ENCODE measurements at places on chromosomes 16 and 17. TPM values are rescaled to one million over a fixed set of nuclear protein-coding genes. Genes with fewer than 3 reads are reported as not detected.
A peak's percentile ranks its signal among the peaks of the same experiment; 100 is the strongest.

TNP2 gene
- not detected for total RNA-seq

- no peak for DNase-seq
These were observed 21.6 kb downstream of the SPNS2 start for GRCh38 chr17:4520060-4520893.

- no peak for DNase-seq
These were observed 26.1 kb downstream of the FAM222B start for GRCh38 chr17:28816540-28816939.

GRCh38 chr16:89317101-89317671 is 99.7 kb downstream of the ZNF778 start:
- DNase-seq = no peak

GRCh38 chr16:648781-649589 is at the start of gene WDR90:
WDR90 (plus strand) TSS chr16:649365; CDS start chr16:649417, 52 bp downstream.
- peak; percentile 93 for DNase-seq

TTLL6 gene
- total RNA-seq = 0.81 TPM

DNA sequence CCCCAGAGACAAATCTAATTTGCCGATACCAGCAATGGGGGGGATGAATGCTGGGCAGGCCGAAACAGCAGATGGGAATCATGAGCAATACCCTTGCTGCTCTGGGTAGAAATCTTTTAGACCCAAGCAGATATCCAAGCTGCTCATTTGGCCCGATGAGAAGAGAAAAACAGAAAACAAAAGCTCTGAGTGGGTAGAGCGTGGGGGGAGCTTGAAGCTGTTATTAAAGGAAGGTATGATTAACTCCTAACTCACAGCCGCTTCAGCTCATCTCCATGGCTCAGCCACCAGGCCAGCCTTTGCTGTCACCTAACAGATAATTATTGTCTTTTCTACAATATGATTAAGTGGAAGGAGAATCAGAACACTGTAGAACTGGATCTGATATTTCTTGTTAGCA is 58.3 kb downstream of the VPS35L start:
- DNase-seq = no peak

TMEM238L gene
- not detected for total RNA-seq
